Psoas muscle (tissue), 8 donors: ENCODE measurements at places on chromosomes 16 and 17.

- no peak for DNase-seq
These were observed 22.7 kb downstream of the NXN start for GRCh38 chr17:956905-957304.

GRCh38 chr17:57852092-57852954 lies 2.5 kb upstream of the MRPS23 start:
- no peak for DNase-seq

GRCh38 chr16:68396481-68396880 lies 51.8 kb downstream of the SMPD3 start:
- no peak for DNase-seq

DNA sequence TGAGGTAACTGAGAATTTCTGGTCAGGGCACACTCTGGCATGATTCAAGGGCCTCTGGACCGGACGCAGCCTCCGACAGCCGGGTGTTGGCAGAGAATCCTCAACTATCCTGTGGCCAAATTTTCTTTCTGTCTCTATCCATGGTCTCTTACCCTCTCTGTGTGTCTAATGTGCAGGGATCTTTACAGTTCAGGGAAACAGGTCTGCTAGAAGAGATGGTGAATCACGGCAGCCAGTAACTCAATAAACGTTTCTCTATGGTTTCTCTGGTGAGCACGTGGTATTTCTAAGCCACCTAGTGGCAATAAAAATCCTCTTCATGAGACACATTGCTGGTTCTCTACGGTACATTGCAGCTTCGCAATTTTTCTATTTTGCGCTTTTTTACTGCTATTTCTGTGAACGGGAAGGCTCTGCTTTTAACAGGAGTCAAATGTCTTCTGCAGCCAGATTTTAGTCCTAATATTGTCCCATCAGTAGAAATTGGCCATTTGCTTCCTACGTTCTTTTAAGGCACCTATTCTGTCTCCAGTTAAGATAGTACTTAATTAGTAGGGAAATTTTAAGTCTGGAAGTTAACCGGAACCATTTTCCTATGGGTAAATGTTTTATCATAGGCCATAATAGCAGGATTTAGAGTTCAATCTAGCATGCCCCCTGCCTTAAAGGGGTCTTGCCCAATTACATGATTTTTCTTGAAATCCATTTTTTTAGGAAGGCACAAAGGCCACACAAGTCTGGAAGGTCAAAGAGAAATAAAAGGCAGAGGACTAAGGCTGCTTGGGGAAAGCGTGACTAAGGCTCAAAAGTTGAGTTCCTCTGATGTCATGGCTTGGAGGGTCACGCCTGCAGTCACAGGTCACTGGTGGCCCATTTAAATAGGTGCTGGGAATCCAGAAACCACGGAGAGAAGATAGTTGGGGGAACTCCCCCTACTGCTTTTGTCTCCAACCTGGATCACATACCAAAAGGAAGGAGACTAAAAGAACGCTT lies 31.5 kb downstream of the QPRT start:
- no peak for DNase-seq

DNA sequence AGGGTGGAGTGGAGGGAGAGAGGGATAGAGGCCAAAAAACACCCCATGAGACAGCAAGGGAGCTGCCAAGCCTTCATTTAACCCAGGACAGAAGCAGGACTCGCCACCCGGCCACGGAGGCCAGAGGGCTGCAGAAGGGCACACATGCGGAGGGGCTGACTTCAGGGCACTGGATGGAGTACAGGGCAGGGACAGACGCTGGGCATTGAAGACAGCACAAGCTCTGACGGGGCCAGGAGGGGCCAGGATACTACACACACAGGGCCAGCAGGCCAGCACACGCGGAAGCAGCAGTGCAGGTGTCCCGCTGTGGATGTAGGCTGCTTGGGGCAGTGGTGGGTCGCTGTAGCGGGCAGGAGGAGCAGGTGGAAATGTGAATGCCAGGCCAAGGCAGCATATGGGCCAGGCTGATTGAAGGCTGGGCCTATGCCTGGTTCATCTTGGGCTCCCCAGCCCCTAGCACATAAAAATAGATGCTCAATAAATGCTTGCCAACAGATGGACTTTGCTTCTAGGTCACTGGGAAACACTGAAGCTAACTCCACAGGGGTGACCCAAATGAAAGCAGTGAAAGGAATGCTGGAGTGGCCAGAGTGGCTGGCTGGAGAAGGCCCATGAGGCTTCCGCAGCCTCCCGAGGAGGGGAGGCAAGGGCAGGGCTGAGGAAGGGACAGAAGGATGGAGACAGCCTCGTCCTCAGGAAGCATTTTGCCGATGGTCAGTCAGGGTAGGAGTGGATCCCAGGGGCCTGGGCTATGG lies 61.6 kb downstream of the GNA13 start:
- no peak for DNase-seq

GRCh38 chr17:56203430-56203829 lies 50.2 kb downstream of the ANKFN1 start:
- DNase-seq, result no peak

- no peak for DNase-seq
These were observed 9.7 kb downstream of the CA4 start for GRCh38 chr17:60159479-60159866.

DNA sequence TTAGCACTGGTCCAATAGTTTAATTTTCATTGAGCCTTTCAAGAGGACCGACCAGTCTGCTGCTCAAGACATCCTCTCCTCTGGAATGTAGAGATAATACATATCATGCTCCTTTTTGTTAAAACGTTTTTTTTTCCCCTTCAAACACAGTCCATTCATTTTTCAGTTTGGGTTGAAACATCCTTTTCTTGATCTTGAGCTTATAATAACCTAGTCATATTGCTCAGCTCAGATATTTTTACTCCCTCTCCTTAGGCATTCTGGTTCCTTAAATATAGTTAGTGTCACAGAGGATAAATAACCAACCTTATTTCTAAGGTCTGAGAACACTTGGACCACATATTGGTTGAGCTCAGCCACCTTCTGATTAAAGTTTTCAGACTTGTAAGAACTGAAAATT lies 12.8 kb downstream of the ANKRD40CL start:
- no peak for DNase-seq

GRCh38 chr17:39277110-39277509 lies 51.4 kb upstream of the STAC2 start:
- no peak for DNase-seq

GRCh38 chr16:55120826-55121225 lies 190.2 kb downstream of the IRX5 start:
- no peak for DNase-seq

GRCh38 chr16:84514295-84514873 lies 9.9 kb upstream of the MEAK7 start:
- DNase-seq, result peak; percentile 35

DNA sequence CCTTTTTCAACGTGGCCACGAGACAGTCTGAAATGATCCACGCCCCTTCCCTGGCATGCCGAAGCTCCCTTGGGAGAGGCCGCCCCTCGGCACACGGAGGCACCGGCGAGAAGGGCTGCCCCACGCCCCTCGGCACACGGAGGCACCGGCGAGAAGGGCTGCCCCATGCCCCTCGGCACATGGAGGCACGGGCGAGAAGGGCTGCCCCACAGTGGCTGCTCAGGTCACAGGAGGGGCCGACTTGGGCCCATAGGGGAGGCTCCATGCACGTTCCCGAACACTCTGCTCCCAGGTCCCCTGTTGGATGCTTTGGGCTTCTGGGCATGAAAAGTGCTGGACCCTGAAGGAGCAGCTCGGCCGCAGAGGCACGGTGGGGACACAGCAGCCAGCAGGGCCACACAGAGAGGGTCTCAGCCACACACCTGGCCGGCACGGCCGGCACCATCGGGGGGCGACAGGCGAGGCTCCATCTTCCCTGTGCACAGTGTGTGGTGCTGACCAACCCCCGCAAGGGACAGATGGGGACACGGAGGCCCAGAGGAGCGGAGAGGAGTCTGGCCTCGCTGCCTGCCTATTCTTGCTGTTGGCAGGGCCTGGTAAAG lies 42.8 kb downstream of the CBFA2T3 start:
- DNase-seq, result no peak

- peak; percentile 19 for DNase-seq
These were observed 8.0 kb upstream of the ZNF469 start for GRCh38 chr16:88374736-88375135.

- no peak for DNase-seq
These were observed 12.0 kb upstream of the HOXB13 start for GRCh38 chr17:48740537-48740936.

DNA sequence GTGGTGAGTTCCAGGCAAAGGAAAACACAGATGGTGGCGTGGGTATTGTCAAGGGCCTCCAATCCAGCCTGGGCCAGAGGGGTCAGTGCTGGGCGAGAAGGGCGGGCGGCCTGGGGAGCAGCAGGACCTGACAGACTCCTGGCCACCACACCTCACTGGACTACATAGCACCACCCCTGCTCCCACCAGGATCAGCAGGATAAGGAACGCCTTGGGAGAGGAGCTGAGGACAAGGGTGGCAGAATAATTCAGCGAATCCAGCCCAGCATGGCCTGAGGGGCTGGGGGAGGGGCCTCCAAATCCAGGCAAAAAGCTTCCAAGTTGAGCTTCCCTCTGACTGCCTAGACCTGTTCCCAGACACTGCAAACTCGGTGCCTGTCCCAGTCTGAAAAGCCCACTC lies 6.5 kb downstream of the DLX4 start:
- DNase-seq, result no peak

GRCh38 chr17:45430738-45431530 lies 1.7 kb downstream of the ARHGAP27 start:
- peak; percentile 51 for DNase-seq

DNA sequence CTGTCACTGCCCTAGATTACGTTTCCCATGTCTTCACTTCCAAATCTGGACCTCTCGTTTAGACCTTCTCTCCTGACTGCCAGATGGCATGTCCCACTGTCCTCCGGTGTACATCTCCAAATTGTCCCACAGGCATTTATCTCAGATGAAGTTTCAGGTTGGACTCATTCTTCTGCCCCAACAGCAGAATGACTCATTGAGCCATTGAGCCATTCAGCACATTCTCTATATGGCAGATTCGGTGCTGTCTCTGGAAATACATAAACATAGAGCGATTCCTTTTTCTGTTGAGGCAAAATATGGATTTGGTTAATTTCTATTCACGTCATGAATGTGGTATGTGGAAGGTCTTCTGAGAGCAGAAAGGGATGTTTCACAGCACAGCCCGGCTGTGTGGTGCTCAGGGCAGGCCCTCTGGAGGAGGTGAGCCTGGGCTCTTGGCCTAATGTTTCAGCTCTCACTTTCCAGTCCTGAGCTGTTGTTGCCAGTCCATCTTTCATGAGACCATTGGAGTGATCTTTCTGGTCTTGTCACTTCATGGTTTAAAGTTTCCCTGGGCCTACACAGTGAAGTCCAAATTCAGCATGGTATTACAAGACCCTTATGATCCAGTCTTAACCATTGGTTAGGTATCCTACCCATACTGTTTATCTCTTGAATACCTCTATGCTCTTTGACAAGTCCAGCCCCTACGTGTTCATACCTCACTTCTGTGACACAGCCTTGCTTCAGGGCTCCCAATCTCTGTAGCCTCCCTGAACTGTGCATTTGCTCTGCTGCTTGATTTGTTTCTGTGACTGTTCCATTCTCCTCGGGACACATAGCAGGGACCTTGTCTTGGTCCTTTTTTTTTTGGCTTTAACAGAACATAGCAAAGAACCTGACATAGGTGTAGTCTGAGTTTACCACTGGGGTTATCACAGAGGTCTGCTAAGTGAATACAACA lies 15.9 kb downstream of the HAPSTR1 start:
- DNase-seq, result no peak

GRCh38 chr17:65627891-65628643 lies 66.6 kb upstream of the AXIN2 start:
- no peak for DNase-seq

DNA sequence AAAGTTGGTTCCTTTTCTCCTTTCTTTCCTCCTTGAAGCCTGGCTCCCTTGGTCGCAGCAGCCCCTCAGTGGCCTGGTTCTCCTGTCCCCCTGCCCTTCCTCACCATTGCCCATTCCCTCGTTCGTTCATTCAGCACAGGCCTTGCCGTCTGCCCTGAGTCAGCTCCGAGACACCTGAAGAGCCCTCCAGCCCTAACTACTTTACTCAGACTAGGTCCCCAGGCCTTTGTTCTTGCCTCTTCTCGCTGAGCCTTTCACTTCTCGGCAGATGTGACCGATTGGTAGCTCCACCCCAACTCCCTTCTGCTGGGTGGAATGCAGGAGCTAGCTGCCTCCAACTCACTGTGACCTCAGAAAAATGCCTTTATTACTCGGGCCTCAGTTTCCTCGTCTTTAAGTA lies 7.0 kb upstream of the ADAM11 start:
- no peak for DNase-seq

GRCh38 chr17:75832164-75832651 lies 12.0 kb downstream of the UNC13D start:
- DNase-seq, result no peak

- DNase-seq, result no peak
These were observed 2.3 kb downstream of the TLE7 start for GRCh38 chr16:71439523-71439922.

DNA sequence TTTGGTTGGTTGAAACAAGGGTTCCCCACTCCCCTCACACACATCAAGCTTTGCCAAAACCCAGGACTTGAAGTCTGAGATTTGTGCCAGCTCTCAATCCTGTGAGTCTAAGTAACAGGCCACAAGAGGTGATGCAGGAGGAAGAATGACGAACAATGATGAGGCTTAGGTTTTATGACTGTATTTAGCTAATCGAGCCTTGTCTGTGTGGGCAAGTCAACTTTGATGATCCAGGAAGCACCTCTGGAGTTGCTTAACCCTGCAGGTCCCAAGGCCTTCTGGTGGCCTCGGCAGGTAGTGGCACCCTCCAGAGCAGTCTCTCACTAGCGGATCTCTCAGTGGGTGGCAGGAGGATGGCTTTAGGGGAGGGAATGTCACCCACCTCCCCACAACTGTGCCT lies 28.7 kb downstream of the CDK5RAP3 start:
- no peak for DNase-seq

- DNase-seq, result no peak
These were observed 191.1 kb downstream of the ZFHX3 start for GRCh38 chr16:72856797-72857196.
